ENCODE measurements at places on chromosomes 1 and 21.

- no peak for DNase-seq
Observed at GRCh38 chr1:101060992-101061391, 35.4 kb upstream of the DPH5 start.

GRCh38 chr1:996851-997712 is 2.8 kb downstream of the HES4 start:
- DNase-seq, result peak; percentile 12

GRCh38 chr1:55375617-55376258 is 160.6 kb upstream of the USP24 start:
- peak; percentile 28 for DNase-seq

DNA sequence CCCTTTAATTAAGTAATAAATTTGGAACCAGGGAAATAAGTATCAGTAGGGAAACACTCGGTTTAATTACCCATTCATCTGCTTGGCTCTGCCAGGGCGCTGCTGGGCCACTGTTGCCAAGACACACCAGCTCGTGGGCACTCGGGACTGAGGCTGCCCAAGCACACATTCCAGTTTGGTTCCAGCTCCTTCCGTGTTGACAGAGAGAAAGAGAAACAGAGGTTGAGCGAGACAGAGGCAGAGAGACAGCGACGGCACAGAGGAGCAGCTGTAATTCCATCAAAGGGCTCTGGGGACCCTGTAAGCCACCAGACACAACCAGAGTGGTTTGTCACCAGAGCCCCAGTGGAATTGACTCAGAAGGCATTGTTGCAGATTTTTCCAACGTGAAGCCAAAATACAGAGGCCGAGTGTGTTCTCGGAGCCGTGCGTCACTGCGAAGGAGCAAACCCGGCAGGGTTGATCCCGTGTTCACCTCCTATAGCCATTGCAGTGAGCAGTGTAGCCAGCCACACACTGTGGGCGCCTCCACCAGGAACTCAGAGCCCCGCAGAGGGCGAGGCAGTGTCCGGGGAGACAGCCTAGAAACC is 33.5 kb downstream of the SYF2 start:
- peak; percentile 20 for DNase-seq

- no peak for DNase-seq
Observed at GRCh38 chr1:204697893-204698292, 12.4 kb upstream of the LRRN2 start.

- DNase-seq, result no peak
Observed at GRCh38 chr1:153623101-153623500, 4.2 kb downstream of the S100A13 start.

DNA sequence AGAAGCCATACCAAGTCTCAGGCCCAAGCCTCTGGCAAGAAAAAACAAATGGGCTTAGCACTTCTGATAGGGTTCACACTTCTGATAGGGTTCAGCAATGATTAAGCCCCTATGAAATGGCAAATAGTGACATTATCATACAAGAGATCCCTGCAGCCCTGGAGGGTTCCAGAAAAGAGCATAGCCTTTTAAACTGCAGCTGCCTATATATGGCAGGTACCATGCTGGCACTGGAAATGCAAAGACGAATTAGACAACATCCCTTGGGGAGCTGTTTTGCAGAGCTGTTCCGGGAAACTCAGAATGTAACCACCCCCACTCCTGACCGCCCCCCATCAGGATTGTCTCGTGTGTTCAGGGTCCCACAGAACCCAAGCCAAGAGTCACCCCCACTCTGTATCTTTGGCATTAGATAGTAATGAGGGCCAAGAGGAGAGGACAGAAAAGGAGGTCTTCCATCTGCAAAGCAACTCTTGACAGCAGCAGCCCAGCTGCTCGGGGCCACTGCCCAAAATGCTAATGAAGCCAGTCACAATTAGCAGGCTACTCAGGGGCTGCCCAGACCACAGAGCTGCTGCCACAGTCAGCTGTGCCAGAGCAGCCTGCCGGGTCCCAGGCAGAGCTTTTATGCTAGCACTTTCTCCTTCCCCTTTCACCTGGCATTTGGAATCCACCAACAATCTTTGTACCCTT is 50.9 kb downstream of the ITPKB start:
- DNase-seq, result peak; percentile 68

DNA sequence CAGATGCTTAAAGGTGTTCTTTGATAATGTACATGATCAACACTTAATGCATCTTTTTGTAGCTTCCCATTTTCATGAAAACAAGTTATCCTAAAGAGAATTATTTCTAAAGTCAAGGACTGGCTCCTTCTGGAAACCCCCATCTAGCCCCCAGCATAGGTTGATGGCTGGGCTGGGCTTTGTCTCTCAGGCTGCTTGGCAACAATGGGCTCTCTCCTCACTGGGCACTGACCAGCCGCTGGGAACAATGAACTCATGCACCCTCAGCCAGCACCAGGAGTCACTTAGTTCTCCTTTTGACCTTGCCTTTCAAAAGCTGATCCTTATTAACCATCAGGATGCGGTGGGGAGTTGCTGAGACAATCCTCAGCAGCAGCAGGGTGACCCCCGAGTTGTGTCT is 293.0 kb upstream of the PLXNA2 start:
- DNase-seq, result no peak

DNA sequence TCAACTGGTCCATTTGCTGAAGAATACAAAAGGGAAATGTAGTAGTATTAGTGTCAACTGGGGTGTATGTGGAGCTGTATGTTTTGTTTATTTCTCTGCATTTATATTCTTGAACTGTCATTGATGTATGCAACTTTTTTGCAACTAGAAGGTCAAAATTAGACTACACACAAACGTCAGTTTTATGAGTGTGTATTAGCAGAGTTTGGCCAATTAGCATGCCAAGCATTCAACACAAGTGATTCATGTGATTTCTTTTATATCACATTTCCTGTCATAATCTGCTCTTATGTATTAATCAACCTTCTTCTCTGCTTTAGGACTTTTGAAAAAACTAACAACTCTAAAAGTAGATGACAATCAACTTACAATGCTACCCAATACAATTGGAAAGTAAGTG is 211.1 kb downstream of the LRRC40 start:
- no peak for DNase-seq

GRCh38 chr1:170593173-170594011 is 61.4 kb downstream of the GORAB start:
- no peak for DNase-seq

GRCh38 chr1:11198257-11198656 is 9.1 kb downstream of the ANGPTL7 start:
- no peak for DNase-seq

GRCh38 chr1:11772458-11772857 is 10.5 kb downstream of the C1orf167 start:
- DNase-seq, result no peak

DNA sequence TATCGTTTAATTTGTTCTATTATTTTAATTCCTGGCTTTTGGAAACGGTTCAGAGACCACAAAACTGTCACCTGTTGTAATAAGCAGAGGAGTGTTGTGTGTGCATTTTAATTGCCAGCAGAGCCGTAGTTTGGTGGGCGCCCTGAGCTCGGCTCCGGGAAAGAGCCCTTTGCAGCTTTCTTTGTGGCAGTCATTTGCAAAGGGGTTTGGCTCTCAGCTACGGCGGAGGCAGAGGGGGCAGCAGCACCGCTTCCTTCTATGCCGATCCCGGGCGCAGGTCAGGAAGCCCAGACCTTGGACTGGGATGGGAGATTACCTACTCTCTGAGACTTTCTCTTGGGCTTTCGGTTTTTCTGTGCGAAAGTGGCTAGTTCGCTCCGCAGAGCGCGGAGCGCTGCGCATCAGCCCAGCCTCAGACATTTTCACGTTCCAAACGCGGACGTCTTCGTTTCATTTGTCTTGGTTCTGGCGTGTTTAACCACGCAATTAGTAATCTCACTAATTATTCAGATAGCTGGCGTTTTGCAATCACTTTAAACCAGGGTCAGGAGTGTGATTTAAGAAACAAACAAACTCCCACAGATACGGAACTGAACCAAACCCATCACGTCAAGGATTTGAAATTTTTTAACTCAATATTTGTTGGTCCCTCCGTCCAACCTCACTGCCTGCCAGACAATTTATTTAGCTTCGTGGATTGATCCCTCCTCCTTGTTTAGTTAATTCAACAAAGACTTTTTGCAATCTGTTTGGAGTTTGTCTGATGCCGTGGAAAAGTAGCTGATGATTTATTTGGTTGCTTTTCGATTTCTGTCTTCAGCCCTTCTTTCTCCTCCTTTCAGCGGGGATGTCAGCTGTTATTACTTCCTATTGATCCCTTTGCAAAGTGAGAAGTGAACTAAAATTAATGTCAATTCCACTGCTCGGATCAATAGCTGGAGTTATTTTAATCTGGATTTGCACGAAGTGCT is 3.9 kb downstream of the RNF220 start:
- DNase-seq, result peak; percentile 16

DNA sequence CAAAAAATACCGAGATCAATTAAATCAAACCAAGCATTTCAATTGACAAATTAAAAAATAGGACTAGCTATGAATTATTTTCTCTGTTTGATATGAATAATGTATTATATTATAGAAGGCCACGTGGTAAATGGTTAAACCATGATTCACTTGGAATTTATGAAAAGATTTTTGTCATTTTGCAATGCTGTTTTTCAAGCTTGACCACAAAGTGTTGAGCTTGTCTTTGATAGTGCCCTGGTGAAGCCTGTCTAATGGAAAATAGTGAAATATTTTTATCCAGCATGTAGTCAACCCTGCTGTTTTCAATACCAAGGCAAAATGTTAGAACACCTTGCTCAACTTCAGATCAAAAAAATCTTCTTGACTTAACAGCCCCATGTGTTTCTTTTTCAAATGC is 288.0 kb upstream of the PRMT6 start:
- no peak for DNase-seq

- DNase-seq, result no peak
Observed at GRCh38 chr1:89808441-89809117, 12.3 kb upstream of the LRRC8D start.

DNA sequence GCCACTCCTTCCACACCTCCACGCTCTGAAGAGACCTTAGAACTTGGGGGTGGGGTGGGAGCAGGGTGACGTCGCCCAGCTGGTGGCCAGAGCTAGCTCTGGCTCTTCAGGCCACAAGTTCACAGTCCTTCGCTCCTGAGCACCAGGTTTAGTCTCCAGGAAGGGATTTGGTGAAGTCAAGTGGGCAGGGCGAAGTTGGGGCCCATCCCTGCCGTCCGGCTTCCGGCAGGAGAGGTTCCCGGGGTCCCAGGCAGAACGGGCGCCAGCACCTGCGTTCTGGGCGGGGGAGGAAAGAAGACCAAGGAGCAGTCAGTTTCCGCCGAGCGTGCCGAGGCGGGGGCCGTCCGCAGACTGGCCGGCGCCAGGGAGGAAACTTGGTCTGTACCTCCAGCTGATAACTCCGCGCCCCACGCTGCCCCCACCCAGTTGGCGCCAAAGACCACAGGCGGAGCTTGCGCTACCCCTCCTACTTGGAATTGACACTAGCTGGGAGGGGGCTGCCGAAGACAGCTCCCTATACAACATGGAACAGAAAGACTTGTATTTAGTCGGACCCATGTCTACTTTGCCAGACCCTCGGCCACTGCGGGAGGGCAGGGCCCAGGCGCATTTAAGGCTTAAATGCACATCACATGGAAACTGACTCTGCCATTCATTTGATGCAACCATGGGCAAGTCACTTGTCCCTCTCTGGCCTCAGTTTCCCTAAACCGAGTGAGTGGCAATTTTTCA is 995 bp downstream of the ID3 start:
- DNase-seq, result peak; percentile 48

DNA sequence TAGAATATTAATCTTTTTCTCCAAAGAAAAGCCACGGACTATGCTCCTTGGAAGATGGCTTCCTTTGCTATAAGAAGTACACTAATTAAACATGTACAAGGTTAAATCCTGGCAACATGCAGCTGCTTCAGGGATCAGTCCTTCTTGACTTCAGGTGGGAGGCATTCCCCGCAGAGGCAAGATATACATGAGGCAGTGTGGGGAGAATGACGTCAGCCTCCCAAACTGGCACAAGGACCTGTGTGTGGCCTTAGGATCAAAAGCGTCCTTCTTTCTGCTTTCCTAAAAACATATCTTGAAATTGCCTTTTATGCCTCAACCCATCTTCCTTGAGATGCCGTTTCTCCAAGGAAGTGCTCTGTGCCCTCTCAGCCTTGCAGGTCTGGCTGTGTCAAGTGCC is 90.3 kb downstream of the WLS start:
- DNase-seq, result no peak

GRCh38 chr1:1967151-1967550 is 36.4 kb downstream of the CFAP74 start:
- no peak for DNase-seq

GRCh38 chr1:153547560-153548551 is 1.2 kb downstream of the S100A3 start:
- DNase-seq, result no peak

DNA sequence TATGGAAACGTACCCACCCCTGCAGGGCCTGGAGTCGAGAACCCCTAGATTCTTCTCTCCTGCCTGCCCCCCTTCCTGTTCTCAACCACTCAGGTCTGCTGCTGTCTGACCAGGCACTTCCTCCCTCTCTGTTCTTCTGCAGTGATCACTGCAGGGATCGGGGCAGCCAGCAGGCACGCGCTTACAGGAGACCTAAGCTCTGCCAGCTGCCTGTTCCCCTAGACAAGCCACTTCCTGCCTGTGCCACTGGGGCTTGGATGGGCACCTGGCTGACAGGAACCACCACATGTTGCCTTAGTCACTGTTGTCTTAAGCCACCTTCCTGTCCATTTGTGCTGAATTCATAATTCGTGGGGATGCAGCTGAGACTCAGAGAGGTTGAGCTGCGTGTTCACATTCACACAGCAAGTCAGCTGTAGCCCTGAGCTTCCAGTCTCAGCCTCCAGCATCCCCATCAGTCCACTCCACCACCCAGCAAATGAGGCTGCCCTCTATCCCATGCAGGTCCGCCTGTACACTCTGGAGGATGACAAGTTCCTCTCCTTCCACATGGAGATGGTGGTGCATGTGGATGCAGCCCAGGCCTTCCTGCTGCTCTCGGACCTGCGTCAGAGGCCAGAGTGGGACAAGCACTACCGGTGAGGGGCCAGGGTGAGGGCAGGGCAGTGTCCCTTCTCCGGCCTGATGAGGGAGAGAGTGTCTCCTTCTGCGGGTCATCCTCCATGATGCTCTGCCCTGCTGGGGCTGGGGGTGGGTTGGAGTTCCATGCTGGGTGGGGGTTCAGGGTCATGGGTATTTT is 18.6 kb downstream of the FAM151A start:
- peak; percentile 45 for DNase-seq

- no peak for DNase-seq
Observed at GRCh38 chr21:40300300-40300699, 433.1 kb downstream of the PCP4 start.

All from stimulated activated naive CD8-positive, alpha-beta T cell treated with anti-CD3 and anti-CD28 coated beads, Interleukin-15, amount 100 ng/mL, for 72 hours (primary cell).